ENCODE measurements at places on chromosomes 1 and 21. TPM values are rescaled to one million over a fixed set of nuclear protein-coding genes. Genes with fewer than 3 reads are reported as not detected.

Gene PPIAL4G
- total RNA-seq, result 0.46 TPM

Gene CASZ1
- 2.3 TPM for total RNA-seq

Gene TNFAIP8L2
- 2.3 TPM for total RNA-seq

Gene FBXO28
- total RNA-seq, result 48.7 TPM

Gene KRTAP25-1
- not detected for total RNA-seq

Gene FAM131C
- total RNA-seq, result 4.6 TPM

Gene RAB7B
- 0.69 TPM for total RNA-seq

Gene CLCA2
- total RNA-seq, result not detected

Gene ALG14
- 6.5 TPM for total RNA-seq

Gene GBP7
- not detected for total RNA-seq

Gene HES3
- total RNA-seq, result not detected

Gene SELENBP1
- total RNA-seq, result 12.7 TPM

Gene MXRA8
- 11.5 TPM for total RNA-seq

Gene OPN3
- 8.1 TPM for total RNA-seq

Gene CD55
- 10.4 TPM for total RNA-seq

Data from diencephalon (tissue), 1 donor.